ENCODE measurements at places on chromosomes 6 and 20.

DNA sequence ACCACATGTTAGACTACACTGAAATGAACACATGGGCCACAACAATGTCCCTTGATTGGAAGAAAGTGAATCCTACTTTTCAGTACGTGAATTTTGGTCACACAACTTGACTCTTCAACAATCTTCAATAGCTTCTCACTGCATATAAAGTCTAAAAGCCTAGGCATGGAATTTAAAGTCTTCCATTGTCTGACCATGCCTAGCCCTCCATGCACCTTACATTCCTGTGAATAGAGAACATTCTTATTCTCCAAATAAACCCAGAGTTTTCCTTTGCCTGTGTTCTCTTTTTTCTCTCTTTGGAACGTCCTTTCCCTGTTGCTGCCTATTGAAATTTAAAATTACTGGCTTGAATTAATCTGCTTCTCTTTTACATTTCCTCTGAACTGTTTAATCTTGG is 207.5 kb downstream of the ASCC3 start:
- DNase-seq: no peak

GRCh38 chr6:64104051-64104450 is 468.4 kb downstream of the PHF3 start:
- no peak for DNase-seq

DNA sequence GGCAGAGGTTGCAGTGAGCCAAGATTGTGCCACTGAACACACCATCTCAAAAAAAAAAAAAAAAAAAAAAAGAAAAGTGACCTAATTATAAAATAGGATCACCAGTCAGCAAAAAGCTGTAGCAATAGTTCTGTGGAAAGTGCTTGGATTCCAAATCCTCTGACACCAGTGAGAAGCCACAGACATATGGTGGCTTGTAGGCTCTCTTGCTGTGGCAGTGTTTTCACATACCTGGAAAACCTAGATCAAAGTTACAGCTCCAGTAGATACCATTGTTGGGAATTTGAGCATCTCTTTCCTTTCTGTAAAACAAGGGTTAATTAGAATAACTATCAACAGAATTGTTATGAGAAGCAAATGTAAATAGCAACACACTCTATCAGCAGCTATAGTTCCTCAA is 4.1 kb downstream of the CCDC170 start:
- no peak for DNase-seq

DNA sequence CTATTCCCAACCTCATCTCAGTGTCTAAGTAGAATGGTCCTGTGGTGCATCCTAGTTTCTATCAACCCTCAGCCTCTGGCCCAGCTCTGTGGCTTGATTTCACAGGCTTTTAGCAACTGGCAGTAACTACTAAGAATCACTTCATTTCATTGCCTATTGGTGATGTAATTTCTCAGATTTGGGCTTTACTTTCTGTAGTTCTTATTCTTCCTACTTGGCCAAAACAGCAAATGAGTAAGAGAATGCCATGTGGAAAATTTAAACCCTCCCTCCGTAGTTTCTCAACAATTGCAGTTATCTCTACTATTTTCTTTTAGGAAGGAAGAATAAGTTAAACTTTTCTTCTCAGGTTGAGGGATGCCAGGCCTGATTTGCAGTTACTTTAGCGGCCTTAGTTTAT is 387.3 kb downstream of the CDKAL1 start:
- no peak for DNase-seq

- peak; percentile 3 for DNase-seq
Measured at GRCh38 chr20:46545077-46545826, 5.2 kb downstream of the OCSTAMP start.

Data from fibroblast of skin of right biceps (primary cell).